ENCODE measurements at places on chromosomes 1 and 21.

DNA sequence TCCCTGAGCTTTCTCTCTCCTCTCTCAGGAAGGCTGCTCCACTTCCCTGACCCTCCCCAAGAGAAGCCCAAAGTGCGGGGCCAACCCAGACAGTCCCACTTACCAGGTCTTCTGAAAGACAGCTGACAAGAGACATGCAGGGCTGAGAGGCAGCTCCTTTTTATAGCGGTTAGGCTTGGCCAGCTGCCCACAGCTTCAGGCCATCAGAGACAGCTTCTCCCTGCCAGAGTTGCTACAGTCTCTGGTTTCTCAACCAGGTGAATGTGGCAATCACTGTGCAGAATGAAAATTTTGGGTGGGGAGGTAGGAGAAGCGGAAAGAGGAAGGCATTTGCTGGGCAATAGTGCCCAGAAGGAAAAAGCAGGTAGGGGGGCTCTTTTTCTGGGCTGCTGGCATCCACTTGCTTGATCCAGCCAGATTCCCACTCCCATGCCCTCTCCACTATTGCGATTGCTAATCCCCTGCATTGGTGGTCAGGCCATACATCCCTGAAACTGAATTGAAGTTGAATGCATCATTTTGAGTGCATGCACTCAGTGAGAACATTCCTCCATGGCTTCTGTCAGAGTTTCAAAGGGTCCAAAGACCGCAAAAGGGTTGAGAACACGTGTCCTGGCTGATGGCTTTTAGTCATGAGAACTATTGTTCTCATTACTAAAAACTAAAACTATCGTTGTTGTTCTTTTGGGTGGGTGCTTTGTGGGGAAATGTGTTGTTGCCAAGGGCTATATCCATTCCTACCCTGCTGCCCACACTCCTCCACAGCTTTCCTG, at the start of gene S100A8:
Gene S100A8, minus strand, starts transcription at position 136 of the 773 bp plus-strand sequence. CDS start 538 bp downstream, outside the sequence.
- no peak for DNase-seq

GRCh38 chr1:102085896-102086295, 89.2 kb upstream of the OLFM3 start:
- DNase-seq: no peak

- no peak for DNase-seq
These were observed 89.5 kb upstream of the DPH5 start for GRCh38 chr1:101115112-101115511.

- DNase-seq: no peak
These were observed 105.8 kb downstream of the MRPL39 start for GRCh38 chr21:25501462-25501861.

DNA sequence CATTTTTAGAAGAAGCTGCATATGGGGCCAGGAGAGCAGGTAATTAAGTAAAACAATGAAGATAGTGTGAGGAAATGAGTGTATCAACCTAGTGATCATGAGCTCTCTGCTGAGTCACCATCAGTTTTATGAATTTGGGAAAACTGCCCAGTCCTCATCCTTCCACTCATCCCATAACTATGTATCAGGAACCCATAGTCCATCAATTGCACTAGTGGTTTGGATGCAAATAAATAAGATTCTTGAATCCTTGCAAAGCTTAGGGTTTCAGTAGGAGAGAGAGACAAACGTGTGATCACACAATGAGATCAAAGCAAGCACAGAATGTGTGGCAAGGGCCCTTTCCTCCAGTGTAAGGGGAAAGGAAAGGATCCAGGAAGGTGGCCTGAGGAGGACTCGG, 145.6 kb downstream of the ZZZ3 start:
- no peak for DNase-seq

GRCh38 chr1:7680207-7680954, 90.7 kb upstream of the VAMP3 start:
- DNase-seq: peak; percentile 30

GRCh38 chr1:28190996-28191645, 14.6 kb upstream of the PTAFR start:
- DNase-seq: no peak

GRCh38 chr21:33314111-33314510, 10.7 kb upstream of the IFNAR1 start:
- DNase-seq: no peak

DNA sequence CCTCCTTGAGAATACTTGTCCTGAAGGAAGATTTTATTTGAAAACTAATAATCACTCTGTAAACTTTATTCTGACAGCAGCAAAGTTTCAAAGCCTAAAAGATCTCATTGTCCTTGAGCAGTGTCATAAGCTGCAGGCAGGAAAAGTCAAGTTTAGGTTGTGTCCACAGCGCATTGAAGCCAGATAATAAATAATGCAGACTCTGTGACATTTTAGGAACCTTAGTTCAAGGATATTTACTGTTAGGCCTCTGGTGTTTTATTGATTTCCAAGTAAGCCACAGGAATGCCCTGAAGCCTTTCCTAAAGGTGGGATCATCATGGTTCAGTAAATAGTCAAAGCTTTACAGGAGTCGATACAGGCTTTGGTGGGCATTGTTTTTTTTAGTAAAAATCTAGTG, 356.4 kb upstream of the SGIP1 start:
- no peak for DNase-seq

DNA sequence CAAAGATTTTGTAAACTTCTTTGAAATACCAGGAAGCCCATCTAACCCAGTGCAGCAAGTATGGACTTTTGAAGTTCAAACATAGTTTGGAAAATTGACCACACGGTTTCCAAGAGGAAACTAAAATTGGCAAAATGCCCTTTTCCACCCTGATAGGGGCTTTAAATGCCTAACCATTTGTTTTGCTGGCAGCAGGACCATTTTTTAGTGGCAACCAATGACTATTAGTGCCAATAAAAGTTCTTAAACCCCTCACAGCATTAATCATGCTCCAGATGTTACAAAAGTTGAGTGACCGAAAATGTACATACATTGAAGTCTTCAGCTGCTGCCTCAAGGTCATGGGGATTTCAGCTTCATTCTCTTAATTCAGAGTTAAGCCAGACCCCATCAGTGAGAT, 46.4 kb upstream of the ENAH start:
- no peak for DNase-seq

DNA sequence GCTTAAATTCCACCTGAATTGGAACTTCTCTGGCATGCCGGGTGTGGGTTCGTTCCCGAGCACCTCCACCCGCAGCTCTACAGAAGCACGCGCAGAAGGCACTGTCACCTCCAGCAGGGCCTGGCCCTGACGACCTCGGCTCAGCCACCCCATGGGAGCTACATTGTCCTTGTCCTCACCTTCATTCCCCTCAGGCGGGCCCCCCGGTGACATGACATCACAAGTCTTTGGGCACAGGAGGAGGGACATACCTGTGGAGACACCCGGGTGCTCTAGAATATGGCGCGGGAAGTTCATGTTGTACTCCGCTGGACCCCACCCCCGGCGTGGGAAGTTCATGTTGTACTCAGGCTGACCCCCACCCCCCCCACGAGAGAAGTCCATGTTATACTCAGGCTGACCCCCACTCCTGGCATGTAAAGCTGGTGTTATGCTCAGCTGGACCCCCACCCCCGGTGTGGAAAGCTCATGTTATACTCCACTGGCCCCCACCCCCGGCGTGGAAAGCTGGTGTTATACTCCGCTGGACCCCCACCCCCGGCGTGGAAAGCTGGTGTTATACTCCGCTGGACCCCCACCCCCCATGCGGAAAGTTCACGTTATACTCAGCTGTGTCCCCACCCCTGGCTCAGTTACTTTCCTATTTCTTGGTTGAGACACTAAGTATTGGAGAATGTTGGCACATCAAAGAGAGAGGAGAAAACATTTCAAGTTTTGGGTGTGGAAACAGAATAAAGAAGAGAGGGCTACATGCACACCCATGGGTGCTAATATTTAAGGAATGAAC, 37.6 kb downstream of the UMODL1 start:
- no peak for DNase-seq

DNA sequence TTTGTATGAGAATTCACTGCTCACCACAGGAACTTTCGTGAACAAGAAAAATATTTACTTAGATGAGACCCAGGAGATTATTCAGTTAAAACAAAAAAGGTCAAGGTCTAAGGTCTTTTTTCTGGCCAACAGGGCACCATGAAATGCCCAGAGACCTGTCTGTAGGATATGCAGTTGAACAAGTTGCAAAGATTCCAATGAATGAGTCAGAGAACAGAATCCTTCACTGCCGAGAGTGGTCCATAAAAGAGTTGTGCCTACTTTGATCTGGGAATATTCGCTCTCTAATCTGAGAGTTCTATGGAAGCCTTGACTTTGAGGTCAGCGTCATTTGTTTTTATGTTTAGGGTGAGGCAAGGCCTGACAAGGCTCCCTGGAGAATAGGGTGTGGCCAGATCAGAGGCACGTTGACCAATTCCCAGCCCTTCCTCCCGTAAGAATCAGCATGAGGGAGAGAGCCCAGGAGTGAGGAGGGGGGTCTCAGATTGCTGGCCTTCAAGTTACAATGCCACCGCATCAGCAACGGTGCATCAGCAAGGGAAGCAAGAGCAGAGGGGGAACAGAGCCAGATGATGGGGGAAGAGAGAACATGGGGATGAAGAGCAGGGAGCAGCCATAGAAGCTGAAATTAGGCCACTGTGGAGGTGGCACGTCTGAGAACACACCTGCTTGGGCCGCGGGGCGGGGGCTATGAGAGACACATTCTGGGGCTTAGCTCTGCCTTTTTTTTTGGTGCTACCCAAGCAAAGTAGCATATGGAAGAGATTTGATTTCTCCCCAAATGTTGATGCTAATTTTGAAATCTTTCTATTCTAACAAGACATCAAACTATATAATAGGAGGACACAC, 206.4 kb upstream of the RAB4A start:
- DNase-seq: no peak

DNA sequence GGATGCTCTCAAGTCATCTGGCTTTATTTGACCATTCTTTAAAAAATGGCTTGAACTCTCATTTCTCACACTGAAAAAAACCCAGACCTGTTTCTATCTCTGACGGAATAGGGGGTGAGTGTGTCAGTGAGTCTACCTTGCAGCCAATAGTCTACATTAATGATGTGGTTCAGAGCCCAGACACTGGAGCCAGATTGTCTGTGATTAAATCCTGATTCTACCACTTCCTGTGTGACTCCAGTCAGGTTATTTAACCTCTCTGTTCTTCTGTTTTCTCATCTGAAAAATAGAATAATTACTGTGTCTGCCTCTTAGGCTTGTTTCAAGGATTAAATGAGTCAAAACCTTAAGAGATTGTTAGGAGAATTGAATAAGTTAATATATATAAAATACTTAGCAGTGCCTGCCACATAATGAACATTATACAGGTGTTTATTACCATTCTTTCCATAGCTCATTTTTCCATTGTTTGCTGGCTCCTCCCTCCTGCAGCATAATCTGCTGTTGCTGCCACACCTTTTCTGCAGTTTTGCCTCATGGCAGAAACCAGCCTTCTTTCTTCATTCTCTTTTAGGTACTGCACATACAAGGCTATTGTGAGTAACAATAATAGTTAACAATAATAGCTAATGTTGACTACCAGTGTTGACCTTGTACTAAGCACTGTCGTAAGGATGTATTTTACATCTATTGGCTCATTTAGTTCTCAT, 157.6 kb upstream of the IVNS1ABP start:
- DNase-seq: no peak

GRCh38 chr1:10694633-10695627, 101.5 kb downstream of the CASZ1 start:
- DNase-seq: peak; percentile 87

- DNase-seq: peak; percentile 23
These were observed 19.0 kb upstream of the L1TD1 start for GRCh38 chr1:62175568-62176179.

- DNase-seq: no peak
These were observed 55.3 kb upstream of the SAMD13 start for GRCh38 chr1:84246213-84246612.

Measured in NCI-H1930 (cell line).